ENCODE measurements at places on chromosomes 12 and 14. TPM values are rescaled to one million over a fixed set of nuclear protein-coding genes. Genes with fewer than 3 reads are reported as not detected.
A peak's percentile ranks its signal among the peaks of the same experiment; 100 is the strongest.

RARG gene
- total RNA-seq, result 10.1 TPM

EML5 gene
- total RNA-seq, result 0.05 TPM

DNA sequence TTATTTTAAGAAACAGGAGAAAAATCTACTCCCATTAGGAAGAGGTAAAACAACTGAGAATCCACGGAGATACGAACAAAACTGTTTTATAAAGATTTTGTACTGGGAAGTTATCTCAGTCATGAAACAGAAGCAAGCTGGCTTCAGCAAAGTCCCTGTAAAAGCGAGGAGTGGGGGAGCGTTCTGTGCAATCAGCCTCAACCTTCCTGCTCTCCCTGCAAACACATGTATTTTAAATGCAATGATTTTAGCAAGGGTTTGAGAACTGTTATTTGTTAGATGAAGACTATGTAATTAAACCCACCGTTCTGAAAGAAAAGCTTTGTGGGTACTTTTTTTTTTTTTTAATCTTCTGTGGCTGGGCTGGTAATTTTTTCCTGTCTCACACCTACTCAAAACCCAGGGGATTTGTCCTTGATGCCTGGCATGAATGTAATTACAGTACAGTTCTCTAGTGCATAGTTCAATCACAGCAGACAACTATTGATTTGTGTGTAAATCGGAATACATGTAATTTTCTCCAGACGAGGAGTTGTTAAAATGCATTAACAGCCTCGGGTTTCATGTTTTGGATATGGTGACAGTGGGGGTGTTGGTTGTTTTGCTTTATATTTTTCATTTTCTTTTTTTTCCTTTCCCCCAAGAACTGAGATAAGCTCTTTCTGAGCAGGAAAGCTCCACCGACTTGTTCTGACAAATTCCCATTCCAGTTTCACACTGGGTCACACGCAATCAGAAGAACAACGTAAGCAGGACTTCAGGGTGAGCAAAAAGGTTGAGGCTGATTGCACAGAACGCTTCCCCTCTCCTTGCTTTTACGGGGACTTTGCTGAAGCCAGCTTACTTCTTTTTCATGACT is 153.6 kb downstream of the PHLDA1 start:
- no peak overlapping the region for H3K4me3 ChIP-seq
- peak overlapping the region; percentile 45 for H3K27ac ChIP-seq
- no peaks in the 10 kb centered on the region for H3K27me3 ChIP-seq
- peaks cover 15% of the 10 kb centered on the region for H3K4me1 ChIP-seq
- no peak for DNase-seq

DNA sequence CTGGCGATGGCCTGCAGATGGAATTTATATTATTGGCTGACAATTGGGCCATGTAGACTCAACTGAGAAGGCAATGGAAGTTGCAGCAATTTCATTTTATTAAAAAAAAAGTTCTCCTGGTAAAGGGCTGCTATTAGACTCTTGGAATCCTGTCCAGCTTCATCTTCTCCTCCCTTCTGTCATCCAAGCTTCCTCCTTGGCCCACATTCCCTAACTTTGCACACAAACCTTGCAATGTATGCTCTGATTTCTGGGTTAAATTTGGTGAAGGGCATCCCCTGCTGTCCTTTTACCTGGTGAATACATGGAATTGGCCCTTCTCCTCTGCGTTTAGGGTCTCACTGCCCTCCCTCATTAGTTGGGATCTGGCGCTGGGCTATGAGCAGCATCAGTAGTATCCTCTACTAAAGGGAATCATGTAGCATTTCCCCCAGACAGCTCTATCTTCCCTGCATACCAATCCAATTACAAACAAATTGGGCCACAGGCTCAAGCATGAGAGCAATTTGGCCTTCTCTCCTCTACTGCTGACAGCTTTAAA is 336.9 kb downstream of the BMP4 start:
- no peak overlapping the region for H3K4me3 ChIP-seq
- no peaks in the 10 kb centered on the region for H3K27me3 ChIP-seq
- peaks cover 14% of the 10 kb centered on the region for H3K4me1 ChIP-seq
- no peaks in the 10 kb centered on the region for H3K36me3 ChIP-seq
- H3K27ac ChIP-seq, result peak overlapping the region; percentile 36
